ENCODE measurements at places on chromosomes 16 and 17.

DNA sequence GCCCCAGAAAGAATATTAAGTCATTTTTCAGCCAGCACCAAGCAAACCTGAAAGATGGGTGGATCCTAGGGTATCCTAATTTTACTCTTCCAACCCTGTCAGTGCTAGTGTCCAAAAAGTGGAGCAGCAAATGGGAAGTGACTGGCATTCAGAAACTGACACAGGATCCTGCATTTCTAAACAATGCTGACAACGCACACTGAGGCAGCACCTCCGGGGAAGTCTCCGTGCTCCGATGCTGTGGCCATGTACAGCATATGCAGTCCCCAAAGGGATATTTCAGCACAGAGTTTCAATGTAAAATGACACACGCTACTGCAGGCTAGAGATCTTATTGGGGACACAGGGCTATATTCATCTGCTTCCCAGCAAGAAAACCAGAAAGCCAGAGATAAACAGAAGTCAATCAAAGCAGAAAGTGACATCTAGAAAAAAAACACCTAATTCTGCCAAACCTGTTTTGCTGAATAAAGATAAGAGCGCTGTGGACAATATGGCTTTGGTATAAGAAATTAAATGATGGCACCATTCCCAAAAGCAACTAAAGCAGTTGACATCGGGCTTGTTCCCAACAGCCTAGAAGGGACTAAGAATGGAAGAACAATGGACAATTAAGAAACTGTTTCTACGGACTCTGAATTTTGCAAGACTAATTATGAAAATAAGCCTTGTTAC, 17.3 kb downstream of the XYLT1 start:
- DNase-seq: no peak

DNA sequence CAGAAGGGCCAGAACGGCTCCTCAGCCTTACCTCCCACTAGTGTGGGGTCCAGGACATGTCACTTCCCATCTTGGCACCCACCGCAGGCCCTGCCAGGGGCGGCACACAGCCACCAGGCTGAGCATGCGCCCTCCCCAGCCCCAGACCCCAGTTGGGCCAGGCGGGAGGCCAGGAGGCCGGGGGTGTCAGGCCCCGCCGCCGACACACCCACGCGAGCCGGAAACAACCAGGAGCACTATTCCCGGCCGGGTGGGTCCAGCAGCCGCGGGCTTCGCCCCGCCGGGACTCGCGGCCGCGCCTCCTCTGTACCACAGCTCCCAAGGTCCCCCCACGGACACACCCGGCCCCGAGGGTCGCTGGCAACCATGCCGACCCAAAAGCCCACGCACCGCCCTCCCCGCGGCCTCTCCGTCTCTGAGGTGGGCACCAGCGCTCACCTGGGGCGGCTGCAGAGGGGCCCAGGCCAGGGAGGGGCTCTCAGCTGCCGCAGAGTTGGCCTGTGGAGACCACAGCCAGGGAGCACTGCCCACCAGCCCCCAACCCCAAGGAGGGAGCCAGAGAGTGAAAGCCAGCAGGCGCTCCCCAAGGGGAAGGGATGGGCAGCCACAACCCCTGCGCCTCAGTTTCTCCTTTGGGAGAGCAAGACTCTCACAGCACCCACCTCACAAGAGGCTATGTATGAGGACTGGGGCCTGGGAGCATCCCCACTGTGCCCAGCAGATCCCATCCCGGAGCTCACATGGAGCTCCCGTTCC, 18.0 kb downstream of the B9D1 start:
- no peak for DNase-seq

DNA sequence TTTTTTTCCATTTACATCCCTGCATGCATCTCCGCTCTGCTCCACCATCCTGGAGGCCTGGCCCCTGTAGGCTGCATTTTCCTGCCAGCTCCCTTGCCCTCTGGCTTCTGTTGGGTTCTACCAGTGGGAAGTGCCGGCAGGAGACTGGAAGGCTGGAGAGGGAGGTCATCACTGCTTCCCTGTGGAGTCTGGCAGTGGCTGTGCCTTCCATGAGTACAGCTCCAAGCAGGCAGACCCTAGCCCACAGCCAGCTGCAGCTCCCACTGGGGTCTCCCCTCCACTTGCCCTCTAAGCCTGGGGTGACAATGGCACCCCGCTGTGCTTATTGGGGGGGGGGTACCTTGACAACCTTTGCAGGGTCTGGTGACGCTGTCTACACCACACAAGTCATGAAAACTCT, 37.3 kb downstream of the MMP15 start:
- no peak for DNase-seq

GRCh38 chr16:660132-660458, 7.8 kb upstream of the RHOT2 start:
- no peak for DNase-seq

DNA sequence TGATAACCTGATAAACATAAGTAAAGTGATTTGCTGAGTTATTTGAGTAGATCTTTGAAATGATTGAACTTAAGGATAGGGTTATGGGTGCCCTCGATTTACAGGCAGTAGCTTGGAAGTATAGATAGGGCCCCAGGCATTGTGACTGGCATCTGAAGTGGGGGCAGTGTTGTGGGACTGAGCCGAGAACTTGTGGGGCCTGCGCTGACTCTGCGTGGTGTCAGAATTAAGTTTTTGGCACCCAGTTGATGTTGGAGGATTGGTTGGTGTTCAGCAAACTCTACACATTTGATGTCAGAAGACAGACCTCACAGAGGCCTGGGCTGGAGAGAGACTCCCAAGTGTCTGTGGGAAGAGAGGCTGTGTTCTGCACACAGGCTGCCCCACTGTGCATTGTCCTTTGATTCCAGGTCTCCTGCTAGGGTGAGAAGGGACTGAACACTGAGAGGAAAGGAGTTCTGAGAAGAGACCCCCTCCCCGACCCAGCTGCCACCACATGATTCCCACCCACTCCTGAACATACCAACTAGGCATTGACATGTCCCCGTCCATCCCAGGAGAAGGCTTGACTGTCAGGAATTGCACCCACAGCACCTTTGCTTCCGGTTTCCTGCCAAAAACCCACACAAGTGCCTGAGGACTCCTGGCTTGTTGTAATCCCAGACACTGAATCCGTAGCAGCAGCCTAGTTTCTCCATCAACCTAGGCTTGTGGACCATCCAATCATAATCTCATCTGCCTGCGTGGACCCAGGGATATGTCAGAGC, 4.5 kb downstream of the ZNF267 start:
- no peak for DNase-seq

GRCh38 chr16:5854027-5854426, 756.4 kb upstream of the EEF2KMT start:
- no peak for DNase-seq

DNA sequence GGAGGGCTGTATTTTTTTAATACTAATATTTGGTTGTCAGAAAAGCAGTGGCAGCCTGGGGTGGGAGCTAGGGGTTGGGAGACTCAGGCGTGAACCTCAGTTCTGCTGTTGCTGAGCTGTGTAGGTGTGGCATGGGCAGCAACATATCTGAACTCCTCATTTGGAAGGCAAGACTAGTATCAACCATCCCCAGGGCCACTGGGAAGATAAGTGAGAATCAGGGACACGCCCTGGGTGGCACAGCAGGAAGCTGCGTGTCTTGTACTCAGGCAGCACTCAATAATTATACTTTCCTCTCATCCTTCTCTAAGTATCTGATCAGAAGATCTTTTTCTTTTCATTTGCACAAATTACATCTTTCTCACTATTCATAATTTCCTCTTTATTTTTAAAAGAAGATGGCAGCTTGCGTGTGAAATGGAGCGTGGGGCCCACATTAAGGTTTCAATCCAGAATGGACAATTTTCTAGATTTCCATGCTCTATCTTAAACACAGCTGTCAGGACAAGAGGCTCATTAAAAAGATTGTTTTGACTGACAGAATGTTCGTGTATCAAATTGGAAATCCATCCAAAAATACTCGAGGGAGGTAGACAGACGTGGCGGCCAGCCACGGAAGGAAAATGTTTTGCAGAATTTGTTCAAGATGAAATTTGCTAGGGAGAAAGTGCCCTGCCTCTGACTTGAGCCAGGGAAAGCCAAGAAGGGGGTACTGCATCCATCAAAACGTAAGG, 121.1 kb downstream of the CPPED1 start:
- DNase-seq: no peak

DNA sequence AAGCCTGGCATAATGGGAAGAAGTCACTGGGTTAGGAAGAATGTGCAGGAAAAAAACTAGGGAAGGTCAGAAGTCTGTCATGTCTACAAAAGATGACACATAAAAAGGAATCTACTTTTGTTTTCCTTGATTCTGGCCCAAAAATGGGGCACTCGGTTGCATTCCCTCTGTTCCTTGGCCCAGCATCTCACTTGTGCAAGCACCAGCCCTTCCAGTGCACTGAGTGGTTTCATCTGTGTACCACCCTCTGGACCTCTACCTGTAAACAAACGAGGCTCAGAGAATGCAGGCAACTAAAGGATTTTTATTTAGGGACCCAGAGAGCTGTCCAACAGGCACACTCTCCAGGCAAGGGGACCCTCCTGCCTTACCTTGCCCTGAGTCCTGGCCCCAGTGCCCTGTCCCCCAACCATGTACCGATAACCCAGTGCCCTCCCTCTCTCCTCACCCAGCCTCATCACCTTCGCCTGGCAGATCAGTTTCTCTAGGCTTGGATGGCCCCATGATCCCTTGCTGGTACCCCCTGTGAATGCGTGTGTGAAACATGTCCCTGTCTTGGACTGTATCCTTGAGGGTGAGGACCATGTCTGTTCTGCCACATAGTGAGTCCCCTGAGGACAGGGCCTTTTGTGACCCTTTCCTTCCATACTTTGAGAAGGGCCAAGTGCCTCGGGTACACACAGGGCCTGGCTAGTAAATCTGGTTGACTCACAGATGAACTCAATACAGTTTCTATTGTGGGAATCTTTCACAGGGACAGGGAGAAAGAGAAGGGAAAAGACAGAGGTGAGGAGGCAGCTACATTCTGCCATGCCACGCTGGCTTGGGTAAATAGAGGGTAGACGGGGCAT, 13.3 kb downstream of the NXPH3 start:
- DNase-seq: peak; percentile 75

GRCh38 chr17:4861052-4861451, 27.9 kb downstream of the MINK1 start:
- no peak for DNase-seq

DNA sequence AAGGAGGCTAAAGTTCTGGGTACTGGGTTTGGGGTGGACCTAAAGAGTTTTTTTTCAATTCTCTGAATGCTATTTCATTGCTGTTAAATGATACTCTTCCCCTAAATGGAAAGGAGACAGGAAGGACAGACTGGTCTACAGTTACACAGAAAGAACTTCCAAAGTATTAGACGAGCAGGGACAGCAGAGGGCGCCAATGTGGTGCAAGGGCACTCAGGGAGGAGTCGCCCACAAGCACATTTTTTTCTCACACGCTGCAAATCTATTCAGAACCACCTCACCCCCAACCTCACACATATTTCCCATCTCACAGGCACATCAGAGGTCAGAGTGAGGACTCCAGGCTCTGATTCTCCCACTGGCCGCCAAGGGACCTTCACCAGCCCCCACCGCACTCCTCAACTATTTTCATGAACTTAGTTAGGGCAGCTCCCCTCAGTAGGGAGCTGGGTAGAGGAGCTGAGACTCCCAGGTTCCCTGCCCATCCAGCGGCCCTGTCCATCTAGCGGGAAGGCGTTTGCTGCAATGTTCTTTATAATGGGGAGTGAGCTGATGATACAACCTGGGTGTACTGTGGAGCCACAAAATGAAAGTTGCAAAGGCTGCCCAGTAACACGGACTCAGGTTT, 6.8 kb upstream of the CA4 start:
- peak; percentile 91 for DNase-seq

DNA sequence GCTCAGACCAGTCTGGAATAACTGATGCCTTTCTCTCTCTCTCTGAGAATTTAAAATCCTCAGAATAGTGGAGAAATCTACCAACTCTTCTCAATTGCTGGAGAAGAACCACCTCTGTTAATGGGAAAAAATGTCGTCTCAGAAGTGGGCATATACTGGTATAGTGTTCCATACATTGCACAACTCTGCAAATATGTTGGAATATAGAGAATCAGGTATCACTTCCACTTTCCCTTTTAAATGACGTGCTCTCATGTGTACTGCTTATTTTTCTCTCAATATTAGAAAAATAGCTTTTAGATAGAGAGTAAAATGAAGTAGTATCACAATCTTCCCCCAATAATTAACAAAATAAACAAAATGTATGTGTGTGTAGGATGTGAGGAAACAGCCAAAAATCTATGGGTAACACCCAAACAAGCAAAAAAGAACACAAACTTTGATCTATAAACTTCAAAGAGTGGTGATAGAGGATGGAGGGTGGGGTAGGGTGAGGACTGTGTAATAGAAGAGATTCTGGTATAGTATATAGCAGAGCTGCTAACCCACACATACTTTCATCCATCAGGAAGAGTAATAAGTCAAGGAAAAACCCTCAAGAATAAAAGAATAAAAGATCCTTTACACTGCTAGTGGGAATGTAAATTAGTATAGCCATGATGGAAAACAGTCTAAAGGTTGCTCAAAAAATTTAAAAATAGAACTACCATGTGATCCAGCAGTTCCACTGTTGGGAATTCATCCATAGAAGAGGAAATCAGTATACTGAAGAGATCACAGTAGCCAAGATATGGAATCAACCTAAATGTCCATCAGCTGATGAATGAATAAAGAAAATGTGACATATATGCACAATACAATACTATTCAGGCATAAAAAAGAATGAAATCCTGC, 46.9 kb downstream of the NFATC3 start:
- no peak for DNase-seq

GRCh38 chr16:60510941-60511340, 1525.3 kb downstream of the CDH8 start:
- peak; percentile 43 for DNase-seq

- peak; percentile 15 for DNase-seq
These were observed 27.2 kb downstream of the ARHGAP27 start for GRCh38 chr17:45405250-45406086.

DNA sequence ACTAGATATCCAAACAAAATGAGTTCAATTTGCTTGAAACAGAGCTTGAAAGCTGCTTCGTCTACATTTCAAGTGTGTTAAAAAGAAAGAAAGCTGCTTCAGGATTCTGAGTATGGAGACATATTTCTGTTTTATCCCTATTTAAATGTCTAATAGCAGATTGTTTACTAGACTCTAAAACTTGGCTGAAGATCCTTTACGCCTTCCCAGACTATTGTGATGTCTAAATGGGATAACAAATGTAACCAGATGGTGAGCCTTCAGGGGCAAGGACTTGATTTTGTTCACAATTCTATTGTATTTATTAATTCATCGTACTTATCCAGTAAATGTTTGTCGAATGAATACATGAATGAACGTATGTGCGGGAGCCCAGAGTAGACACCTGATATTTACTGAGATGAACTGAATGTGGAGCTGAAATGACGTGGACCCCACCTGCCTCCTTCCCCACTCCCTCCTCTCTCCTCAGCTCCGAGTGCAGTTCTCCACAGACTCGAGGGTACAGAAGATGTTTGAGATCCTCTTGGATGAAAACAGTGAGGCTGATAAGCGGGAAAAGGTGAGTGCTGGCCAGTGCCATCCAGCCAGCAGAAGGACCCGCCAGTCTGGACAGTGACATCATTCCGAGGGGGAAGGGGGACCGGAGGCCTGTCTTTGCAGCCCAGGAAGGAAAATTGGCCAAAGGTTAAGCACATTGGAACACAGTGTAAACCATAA, 5.0 kb downstream of the UNC45B start:
- DNase-seq: no peak
